CD8-positive, alpha-beta memory T cell (primary cell): ENCODE measurements at places on chromosomes 2 and 18.

DNA sequence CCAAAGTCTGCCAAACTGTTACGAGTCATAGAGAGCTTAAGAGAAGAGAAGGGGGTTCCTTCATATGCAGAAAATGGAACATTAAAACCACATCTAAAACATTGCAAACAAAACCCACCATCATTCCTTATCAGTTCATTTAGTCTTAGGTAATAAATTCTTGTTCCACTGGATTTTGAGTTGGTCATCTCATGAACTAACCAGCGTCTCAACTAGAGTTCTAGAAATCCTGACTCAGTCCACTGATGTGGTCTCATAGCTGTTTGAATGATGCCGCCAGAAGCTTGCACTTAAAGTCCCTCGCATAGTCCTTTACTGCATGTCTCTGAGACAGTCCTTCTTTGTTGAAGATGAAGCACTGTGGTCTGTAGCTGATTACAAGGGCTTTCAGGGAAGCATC is 15.0 kb upstream of the CAB39 start:
- no peak for DNase-seq
- H3K36me3 ChIP-seq: no peaks in the 10 kb centered on the region
- H3K4me1 ChIP-seq: no peaks in the 10 kb centered on the region
- no peak overlapping the region for H3K4me3 ChIP-seq
- no peak overlapping the region for H3K27ac ChIP-seq
- H3K27me3 ChIP-seq: no peaks in the 10 kb centered on the region

GRCh38 chr2:150610670-150611279 is 123.3 kb upstream of the RND3 start:
- no peak overlapping the region for H3K4me3 ChIP-seq
- H3K27ac ChIP-seq: no peak overlapping the region
- H3K36me3 ChIP-seq: no peaks in the 10 kb centered on the region
- DNase-seq: no peak
- H3K4me1 ChIP-seq: no peaks in the 10 kb centered on the region

DNA sequence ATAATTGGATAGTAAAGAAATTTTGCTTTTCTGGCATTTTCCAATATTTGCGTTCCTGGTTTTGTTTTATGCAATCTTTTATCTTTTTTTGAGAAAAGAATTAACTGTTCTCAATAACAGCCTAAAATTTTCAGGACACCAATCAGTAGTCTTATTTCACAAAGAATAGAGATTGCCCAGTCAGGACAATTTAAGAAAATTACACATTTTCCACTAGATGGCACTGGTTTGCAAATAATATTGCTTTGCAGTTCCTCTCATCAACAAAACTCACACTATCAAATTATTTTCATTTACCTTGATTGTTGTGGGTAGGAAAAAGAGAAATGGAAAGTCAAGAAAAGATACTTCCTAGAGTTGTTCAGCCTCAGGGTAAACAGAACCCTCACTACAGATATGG is 2.4 kb upstream of the RBM45 start:
- no peak overlapping the region for H3K4me3 ChIP-seq
- no peaks in the 10 kb centered on the region for H3K27me3 ChIP-seq
- DNase-seq: peak; percentile 22
- H3K36me3 ChIP-seq: no peaks in the 10 kb centered on the region

GRCh38 chr2:172710584-172711047 is 25.0 kb upstream of the RAPGEF4 start:
- no peaks in the 10 kb centered on the region for H3K4me1 ChIP-seq
- no peaks in the 10 kb centered on the region for H3K36me3 ChIP-seq
- H3K4me3 ChIP-seq: no peak overlapping the region
- no peak overlapping the region for H3K27ac ChIP-seq

DNA sequence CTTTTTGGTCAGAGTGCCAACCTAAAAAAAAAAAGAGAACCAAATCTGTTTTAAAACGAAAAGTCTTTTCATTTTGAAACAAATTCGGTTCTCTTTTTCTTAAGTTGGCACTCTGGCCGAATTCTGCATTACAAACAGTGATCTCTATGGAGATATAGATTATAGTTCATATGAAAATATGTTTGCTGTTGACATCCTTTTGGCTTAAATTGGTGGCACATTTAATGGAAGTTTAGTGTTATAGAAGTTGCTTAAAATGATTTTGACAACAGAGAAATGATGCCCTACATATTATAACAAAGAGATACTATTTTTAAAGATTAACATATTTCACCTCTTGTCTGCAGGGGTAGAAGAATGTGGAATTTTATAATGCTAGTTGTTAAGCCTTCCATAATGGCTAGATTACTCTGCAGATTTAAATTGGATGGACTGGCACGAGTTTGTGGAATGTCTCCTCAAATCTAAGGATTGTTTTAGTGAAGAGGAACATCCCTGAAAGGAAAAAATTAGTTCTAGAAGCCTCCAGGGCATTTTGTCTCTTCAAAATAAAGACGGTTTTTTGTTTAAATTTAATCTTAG is 222.9 kb upstream of the CDH2 start:
- no peak for DNase-seq
- no peaks in the 10 kb centered on the region for H3K36me3 ChIP-seq

DNA sequence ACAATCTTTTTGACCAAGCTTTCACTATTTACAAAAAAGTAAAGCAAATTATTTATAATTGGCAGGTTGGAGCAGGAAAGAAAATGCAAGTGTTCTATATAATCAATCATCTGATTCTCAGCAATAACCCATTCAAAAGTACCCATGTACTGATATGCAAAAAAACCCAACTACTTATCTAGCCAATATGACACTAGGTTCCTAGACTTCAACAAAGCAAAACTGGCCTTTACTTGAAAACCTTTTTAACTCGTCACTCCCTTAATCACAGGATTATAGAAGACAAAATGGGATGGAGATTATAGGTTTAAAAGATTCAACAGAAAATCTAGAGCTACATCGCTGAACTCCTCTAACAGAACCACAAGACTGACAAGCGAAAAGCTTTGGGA is 3.6 kb downstream of the TLK1 start:
- no peak overlapping the region for H3K4me3 ChIP-seq
- peaks cover 53% of the 10 kb centered on the region for H3K4me1 ChIP-seq
- no peaks in the 10 kb centered on the region for H3K27me3 ChIP-seq
- DNase-seq: no peak

DNA sequence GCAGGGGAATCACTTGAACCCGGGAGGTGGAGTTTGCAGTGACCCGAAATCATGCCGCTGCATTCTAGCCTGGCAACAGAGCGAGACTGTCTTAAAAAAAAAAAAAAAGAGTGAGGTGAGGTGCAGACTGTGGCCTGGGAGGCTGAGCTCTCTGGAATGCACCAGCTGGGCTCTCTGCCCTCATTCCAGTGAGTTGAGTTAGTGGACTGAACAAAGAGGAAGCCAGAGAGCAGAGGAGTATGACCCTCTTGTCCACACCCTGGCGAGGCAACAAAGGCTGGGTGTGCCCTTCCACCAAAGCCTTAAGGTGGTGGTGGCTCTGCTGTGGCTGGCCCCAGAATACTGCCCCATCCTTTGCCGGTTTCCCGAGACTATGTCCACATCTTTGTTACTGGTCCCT is 71.3 kb upstream of the ACKR3 start:
- no peaks in the 10 kb centered on the region for H3K36me3 ChIP-seq
- DNase-seq: no peak
- no peak overlapping the region for H3K27ac ChIP-seq
- no peaks in the 10 kb centered on the region for H3K27me3 ChIP-seq

- no peak overlapping the region for H3K4me3 ChIP-seq
- no peak for DNase-seq
- H3K4me1 ChIP-seq: no peaks in the 10 kb centered on the region
- no peaks in the 10 kb centered on the region for H3K36me3 ChIP-seq
- H3K27ac ChIP-seq: no peak overlapping the region
- H3K27me3 ChIP-seq: no peaks in the 10 kb centered on the region
These were observed 51.0 kb upstream of the BOD1L2 start for GRCh38 chr18:57095884-57096283.

DNA sequence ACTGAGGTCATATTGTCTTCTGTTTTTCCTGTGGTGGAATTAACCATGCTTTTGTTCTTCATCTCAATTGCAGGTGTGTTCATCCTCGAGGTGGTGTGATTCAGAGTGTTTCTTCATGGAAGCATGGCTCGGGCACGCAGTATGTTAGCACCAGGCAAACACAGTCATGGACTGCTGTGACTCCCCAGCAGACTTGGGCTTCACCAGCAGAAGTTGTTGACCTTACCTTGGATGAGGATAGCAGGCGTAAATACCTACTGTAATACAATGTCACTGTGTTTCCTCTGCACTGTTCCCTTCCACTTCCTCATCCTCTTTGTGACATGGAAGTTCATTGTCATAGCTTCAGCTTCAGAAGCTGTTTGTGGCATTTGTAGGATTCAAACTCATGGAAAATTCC is 158.7 kb downstream of the HAUS1 start:
- no peaks in the 10 kb centered on the region for H3K4me1 ChIP-seq
- H3K27me3 ChIP-seq: no peaks in the 10 kb centered on the region
- H3K36me3 ChIP-seq: peaks cover 19% of the 10 kb centered on the region
- no peak for DNase-seq
- H3K4me3 ChIP-seq: no peak overlapping the region
- no peak overlapping the region for H3K27ac ChIP-seq

GRCh38 chr18:666177-666576 is 8.7 kb downstream of the TYMS start:
- H3K36me3 ChIP-seq: no peaks in the 10 kb centered on the region
- H3K27ac ChIP-seq: no peak overlapping the region
- no peaks in the 10 kb centered on the region for H3K27me3 ChIP-seq
- no peak for DNase-seq
- no peaks in the 10 kb centered on the region for H3K4me1 ChIP-seq

DNA sequence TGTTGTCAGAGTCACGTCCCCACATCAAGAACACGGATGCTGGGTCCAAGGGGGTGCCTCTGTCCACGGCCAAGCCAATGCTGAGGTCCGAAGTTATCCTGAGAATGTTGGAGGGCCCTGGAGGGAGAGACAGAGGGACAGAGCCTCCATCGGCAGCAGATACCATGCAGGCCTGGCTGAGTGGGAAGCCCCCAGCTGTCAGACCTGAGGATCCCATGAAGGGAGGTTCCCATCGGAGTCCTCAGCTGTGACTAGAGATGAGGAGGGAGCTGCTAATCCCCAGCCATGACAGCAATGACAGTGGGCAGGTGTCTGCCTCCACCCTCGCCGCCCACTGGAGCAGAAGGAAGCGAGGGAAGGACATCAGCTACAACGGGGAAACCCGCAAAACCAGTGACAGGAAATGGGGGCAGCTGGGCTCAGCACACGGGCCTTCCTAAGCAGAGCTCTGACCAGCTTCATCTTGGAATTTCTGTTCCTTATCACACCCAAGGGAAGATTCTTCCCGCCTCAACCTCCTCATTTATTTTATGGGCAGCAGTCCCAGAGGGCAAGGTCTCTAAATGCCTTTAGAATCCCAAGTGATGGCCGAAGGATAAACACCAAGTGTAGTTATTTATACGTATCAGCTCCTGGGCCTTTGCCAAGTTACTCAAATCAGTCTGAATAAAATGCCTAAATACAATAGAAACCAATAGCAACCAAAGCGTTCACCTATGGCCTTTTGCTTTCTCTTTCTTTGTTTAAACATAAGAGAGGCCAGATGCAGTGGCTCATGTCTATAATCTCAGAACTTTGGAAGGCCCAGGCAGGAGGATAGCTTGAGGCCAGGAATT is 32.2 kb downstream of the FAM178B start:
- no peaks in the 10 kb centered on the region for H3K36me3 ChIP-seq
- no peak overlapping the region for H3K4me3 ChIP-seq
- H3K27ac ChIP-seq: no peak overlapping the region
- H3K4me1 ChIP-seq: peaks cover 21% of the 10 kb centered on the region
- H3K27me3 ChIP-seq: no peaks in the 10 kb centered on the region

GRCh38 chr2:212495046-212495445 is 43.6 kb downstream of the ERBB4 start:
- H3K27ac ChIP-seq: no peak overlapping the region
- H3K36me3 ChIP-seq: no peaks in the 10 kb centered on the region
- H3K4me3 ChIP-seq: no peak overlapping the region
- H3K4me1 ChIP-seq: no peaks in the 10 kb centered on the region
- H3K27me3 ChIP-seq: no peaks in the 10 kb centered on the region
- DNase-seq: no peak

DNA sequence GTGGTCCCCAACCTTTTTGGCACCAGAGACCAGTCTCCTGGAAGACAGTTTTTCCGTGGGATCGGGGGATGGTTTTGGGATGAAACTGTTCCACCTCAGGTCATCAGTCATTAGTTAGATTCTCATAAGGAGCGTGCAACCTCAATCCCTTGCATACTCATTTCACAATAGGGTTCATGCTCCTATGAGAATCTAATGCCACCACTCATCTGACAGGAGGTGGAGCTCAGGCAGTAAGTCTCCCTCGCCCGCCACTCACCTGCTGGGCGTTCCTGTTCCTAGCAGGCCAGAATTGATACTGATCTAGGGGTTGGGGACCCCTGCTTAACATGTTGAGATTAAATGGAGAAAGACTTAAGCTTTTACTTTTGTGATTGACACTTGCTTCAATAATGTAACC is 9.9 kb downstream of the NABP1 start:
- no peak overlapping the region for H3K27ac ChIP-seq
- peaks cover 27% of the 10 kb centered on the region for H3K36me3 ChIP-seq
- no peak for DNase-seq

- no peaks in the 10 kb centered on the region for H3K36me3 ChIP-seq
- no peak within 1 kb of the TSS for H3K4me3 ChIP-seq
- peak; percentile 65 for DNase-seq
- H3K4me1 ChIP-seq: peaks cover 8% of the 10 kb centered on the region
- peaks cover 25% of the 10 kb centered on the region for H3K27me3 ChIP-seq
These were observed at the start of gene MARCHF4 for GRCh38 chr2:216371721-216372702. Gene MARCHF4, minus strand, starts transcription at chr2:216372483. Its CDS starts 2,223 bp downstream, at chr2:216370260.

DNA sequence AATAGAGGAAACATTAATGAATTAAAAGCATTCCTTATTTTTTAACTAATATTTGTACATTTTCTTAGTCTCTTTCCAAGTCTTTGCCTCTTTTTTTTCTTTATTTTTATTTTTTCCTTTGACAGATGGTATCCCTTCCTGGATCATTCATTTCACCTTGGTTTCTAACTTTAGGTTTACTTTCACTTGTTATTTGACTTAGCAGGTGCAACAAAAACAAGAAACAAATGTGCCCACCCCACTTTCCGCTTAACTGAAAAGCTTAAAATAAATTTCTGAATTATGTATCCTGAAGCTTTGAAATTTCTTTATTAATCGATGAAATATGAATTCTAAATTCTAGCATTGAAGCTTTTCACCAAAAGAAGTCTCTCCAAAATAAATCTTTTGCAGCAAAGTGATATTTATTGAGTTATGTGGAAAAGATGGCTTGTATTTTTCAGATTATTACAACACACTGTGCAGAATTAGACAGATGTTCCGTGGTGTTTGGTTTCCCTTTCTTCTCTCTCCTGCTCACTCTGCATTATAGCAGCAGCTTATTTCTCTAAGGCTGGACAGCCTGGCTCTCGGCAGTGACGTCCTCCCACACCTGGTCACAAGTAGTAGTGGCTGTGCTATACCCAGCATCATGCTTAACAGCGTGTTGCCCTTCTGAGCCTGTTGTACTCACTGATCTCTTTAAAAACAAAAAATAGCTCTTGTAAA is 99.1 kb upstream of the ZNF397 start:
- no peak overlapping the region for H3K4me3 ChIP-seq
- H3K27ac ChIP-seq: no peak overlapping the region
- H3K27me3 ChIP-seq: no peaks in the 10 kb centered on the region
- H3K4me1 ChIP-seq: no peaks in the 10 kb centered on the region
